Stimulated activated CD8-positive, alpha-beta memory T cell treated with anti-CD3 and anti-CD28 coated beads, Interleukin-7, amount 100 ng/mL, for 1 hour (primary cell): ENCODE measurements at places on chromosomes 7 and 10.

DNA sequence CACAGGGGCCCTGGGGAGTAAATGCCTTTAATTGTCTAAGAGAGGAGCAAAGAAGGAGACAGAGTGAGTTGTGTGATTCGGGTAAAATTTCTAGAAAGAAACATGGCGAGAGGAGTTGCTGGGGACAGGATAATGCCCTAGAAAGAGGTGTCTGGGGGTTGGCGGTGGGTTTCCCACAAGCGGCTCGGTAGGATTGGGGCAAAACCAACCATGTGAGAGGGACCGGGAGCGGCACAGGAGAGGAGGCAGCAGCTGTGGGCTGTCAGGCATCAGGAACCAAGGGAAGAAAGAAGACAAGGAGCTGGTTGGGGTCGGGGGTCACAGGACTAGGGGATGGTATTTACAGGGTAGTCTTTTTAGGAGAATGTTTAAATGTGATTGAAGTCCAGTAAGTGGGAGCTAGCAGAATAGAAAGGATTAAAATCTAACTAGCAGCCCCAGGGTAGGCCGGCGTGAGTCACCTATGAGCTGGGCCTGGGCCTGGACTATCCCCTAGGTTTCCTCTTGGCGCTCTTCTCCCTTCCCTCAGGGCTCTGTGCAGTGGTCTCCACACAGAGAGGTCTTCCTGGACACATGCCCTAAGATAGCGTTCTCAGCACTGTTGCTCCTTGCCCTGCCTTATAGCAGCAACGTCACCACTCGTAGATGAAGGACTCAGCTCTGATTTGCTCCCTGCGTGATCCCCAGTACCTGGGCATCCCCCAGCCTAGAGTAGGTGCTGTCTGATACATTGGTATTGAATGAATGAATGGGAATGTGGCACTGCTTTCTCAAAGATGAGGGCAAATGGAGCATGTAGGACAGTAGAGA, 32.6 kb downstream of the IKZF1 start:
- DNase-seq, result no peak

GRCh38 chr10:99698504-99699080, 33.3 kb downstream of the COX15 start:
- DNase-seq, result no peak

DNA sequence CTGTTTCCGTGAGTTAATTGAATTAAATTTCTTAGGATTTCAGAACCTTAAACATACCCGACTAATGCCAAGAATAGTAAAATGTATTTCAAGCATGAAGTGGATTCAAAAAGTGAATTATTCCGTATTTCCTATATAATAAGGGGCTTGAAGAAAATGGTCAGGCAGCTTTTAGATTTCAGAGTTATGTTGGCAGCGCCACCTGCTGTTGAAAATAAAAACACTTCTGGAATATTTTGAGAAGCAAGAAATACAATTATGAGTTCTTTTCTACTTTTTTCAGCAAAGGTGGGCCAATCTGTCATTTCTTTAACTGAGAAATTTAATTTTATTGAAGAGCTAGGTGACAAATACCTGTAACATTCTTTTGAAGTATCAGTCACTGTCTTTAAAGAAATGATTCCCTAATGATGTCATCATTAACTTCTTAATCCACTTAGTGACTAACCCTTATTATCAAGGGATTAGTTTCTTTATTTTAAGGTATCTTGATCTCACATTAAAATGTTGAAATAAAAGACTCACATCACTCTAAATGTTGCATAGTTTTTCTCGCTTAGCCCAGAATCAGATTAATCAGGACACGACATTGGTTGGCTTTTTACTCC, 36.6 kb upstream of the AGR3 start:
- no peak for DNase-seq

- DNase-seq, result no peak
Measured at GRCh38 chr10:103714232-103714891, 141.0 kb downstream of the SH3PXD2A start.

GRCh38 chr7:75980430-75981202, 13.8 kb downstream of the TMEM120A start:
- no peak for DNase-seq

DNA sequence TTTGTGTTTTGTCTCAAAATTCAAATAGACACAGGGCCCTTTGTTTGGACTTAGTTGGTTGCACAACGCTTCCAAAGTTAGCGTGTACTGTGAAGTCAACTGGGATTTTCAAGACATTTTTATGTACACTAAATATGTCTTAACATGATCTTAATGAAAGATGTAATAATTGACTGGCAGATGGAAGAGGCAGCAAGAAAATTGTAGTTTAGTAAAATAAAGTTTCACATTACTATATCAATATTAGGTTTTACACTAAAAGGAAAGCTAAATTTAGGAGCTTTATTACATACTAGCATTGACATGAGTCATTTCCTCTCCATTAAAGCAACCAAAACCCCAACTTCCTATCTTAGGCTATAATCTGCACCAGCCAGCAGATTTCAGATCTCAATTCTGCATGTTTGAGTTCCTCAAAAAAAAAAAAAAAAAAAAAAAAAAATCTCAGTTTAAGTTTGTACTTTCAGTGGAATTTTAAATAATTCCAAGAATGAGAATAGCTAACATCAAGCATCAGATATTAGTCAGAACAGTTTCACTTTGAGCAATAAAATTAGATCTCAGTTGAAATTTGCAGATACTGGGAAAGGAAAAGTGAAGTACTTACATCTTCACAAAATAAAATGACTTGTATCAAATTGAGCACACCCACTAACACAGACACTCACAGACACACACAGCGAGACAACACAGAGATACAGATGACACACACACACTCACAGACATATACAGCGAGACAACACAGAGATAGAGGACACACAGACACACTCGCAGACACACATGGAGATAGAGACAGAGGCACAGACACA, 346.6 kb upstream of the KLF6 start:
- no peak for DNase-seq

GRCh38 chr10:123552760-123553554, 113.2 kb upstream of the GPR26 start:
- no peak for DNase-seq

DNA sequence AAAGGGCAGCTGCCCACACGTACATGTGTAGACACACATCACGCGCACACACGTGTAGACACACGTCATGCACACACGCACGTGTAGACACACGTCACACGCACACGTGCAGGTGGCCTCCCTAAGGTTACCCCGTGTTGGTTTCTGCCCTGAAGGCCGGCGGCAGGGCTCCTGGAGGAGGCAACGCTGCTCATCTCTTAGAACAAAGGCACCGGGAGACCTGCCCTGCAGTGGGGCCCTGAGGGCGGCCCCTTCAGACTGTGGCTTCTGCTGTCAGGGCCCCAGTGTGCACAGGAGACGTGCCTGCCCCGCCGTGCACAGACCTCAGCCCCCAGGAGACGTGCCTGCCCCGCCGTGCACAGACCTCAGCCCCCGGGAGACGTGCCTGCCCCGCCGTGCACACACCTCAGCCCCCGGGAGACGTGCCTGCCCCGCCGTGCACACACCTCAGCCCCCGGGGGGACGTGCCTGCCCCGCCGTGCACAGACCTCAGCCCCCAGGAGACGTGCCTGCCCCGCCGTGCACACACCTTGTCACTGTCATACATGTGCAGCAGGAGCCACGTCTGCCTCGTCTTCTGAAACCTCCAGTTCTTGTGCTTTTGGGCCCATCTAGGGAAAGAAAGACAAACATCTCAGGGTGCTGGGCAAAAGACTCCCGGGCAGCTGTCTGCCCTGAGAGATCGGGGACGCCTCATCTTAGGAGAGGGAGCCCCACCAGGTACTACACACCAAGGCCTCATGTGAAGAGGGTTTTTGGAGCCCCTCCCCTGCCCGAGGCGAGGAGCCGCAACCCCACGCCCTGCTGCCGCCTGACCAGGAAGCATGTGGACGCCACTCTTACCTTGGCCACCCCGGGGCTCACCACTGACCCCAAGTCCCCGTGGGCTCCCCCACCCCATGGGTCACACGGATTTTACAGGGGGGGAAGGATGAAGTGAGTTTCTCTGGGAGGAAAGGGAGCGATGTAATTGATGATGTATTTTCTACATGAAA, 17.3 kb downstream of the CYP2W1 start:
- no peak for DNase-seq

DNA sequence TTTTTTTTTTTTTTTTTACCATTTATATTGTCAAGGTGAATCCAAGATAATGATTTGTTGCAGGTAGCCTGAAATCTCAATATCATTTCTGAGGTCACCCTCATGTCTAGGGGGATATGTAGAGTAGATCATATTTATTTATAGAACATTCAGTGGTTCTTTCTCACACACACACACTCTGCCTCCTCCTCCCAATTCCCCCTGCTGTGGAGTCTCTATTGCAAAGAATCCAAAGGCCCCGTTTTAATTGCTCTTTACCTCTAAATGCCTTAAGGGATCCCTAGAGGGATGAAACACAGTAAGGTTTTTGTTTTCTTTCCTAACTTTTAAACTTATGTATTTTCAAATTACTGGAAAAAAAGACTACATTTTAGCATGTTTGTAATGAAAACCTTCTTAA, 170.0 kb downstream of the PRKG1 start:
- no peak for DNase-seq

GRCh38 chr10:68606918-68607317, 46.8 kb downstream of the TET1 start:
- DNase-seq, result no peak

- no peak for DNase-seq
Measured at GRCh38 chr7:112005205-112005775, 200.9 kb downstream of the DOCK4 start.

DNA sequence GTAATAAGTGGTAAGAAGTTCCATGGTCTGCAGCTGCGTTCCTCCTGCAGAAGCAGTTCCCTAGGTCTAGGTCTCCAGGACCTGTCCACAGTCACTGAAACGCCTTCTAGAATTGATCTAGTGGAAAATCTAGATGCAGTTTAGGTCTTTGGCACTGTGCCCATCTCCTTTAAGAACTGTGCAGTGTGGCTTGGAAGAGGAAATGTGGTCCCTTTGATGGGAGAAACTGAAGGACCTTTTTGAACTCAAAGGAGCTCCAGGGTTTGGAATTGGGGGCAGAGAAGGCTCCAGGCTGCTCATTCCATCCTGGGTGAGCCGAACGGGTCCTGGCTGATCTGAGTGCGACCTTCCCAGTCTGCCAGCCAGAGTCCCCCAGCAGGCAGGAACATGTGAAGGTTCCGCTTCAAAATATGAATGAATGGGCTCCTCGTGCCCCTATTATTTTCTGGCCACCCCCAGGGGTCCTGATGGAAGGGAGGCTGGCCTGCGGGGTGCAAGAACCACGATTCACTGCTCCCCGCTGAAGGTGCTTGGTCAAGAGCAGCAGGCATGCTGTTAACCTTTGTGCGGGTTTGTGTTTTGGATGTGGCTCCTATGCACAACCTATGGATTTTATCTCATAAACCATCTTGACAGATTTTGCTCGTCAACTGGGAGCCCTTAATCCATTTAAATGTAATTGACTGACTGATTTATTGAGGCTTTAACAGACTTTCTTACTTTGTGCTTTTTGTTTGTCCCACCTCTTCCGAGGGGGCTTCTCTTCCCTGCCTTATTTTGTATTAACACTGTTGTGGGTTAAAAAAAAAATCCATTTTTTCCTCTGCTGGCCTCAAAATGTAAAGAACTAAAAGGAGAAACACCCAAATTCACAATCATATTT, 36.7 kb downstream of the ZNF467 start:
- DNase-seq, result no peak
